COR-L47 (cell line): ENCODE measurements at places on chromosomes 1 and 21.

DNA sequence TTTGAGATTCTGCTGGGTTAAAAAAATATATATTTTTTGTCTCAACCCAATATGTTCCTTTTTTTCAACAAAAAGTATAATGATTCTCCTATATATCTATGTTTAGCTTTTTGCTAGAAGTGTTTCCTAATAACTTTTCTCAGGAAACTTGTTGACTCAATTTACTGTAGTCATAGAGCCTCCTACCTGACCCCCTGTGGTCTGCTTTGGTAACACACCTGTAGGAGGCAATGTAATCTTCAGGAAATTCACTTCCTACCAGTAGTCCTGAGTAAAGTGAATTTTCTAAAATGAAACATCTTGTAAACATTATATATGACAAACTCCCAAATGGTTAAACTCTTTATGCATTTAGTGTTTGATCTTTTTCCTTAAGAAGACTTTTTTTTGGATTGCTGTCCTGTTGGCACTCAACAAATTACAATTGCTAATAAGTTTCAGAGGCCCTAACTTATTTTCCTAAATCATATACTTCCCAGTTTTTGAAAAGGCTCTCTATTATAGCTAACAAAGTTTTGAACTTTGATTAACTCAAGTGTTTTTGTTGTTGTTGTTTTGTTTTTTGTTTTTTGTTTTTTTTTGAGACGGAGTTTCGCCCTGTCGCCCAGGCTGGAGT, 118.3 kb downstream of the OLFML2B start:
- no peak for DNase-seq

- DNase-seq, result peak; percentile 42
Measured at GRCh38 chr1:40625076-40625475, 40.4 kb downstream of the RIMS3 start.

DNA sequence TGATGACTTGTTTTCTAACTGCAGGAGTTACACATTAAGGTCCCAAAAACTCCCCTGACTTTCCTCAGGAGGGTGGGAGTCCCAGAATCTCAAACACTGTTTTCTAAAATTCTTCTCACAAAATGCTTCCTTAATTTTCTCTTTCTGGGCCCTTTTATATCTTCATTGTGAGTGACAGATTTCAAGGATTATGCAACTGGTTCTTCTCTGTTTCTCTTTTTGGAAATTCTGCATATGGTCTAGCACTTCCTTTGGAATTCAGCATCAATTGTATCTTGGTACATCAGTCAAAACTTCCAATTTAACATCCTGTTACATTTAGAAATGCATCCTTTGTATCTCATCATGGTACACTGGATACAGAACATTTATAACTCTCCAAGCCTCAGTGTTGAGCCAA, 59.7 kb downstream of the LMO4 start:
- no peak for DNase-seq

DNA sequence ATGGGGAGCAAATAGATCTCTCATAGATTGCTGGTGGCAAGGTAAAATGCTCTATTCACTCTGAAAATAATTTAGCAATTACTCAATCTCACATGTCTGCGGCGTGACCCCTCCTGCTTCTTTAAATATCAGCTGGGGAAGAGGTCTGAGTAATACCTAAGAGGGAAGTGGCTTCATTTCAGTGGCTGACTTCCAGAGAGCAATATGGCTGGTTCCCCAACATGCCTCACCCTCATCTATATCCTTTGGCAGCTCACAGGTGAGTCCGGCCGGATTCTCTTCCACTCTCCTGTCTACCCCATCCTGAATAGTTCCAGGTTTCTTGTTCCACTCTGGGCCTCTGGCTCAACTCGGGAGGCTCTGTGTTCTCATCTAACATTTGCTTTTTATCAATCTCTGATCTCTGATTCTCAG, at the start of gene SLAMF7:
Gene SLAMF7 (plus strand): TSS at position 150 of the 414 bp plus-strand sequence. CDS start 55 bp downstream, at position 205.
- DNase-seq, result no peak

DNA sequence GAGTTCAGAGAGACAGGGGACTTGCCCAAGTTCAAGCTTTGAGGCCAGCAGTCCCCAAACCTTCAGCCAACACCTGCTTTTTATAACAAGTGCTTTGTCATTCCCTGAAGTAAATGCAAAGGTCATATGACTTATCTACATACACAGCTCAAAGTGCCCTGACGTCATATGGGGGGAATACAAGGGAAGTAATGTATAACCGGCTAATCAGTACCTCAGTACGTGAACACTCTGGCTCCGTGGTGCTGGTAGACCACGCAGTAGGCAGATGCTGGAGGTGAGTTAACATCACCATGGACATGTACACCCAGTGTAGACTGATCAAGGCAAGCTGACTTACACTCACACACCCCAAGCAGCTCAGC, 60.0 kb downstream of the BACE2 start:
- DNase-seq, result no peak

DNA sequence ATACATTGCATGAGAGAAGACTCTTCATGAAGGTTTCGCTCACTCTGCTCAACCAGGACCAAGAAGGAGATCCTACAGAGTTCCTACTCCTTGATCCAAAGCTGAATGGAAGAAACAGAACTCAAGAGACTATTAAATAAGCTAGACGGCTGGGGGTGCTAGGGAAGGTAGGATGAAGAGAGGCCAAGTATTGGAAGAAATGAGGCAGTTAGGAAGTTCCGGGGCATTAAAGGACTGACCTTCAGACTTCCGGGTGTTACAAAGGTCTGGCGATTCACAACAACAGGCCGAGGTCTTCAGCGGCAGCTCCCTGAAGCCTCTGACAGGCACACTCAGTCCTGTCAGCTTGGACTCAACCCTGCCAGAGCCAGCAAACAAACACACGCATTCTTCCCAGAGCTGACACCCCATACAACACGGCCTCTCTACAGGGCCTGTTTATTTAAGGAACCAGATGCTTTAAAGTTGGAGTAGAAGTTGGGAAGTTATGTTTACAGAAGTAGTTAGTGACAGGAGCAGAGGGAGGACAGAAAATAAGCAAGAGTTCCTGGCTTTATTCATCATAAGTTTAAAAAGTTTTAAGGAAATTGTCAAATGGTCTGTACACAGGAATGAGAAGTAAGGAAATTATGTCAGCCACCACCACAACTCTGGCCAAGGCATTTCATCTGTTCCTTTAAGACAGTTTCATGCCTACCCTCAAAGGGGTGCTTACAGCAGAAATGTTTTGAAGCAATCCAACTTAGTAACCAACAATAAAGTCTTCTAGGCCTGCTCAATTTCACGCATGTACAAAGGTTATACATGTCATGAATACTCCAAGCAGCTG, 4.7 kb downstream of the SORT1 start:
- DNase-seq, result no peak

DNA sequence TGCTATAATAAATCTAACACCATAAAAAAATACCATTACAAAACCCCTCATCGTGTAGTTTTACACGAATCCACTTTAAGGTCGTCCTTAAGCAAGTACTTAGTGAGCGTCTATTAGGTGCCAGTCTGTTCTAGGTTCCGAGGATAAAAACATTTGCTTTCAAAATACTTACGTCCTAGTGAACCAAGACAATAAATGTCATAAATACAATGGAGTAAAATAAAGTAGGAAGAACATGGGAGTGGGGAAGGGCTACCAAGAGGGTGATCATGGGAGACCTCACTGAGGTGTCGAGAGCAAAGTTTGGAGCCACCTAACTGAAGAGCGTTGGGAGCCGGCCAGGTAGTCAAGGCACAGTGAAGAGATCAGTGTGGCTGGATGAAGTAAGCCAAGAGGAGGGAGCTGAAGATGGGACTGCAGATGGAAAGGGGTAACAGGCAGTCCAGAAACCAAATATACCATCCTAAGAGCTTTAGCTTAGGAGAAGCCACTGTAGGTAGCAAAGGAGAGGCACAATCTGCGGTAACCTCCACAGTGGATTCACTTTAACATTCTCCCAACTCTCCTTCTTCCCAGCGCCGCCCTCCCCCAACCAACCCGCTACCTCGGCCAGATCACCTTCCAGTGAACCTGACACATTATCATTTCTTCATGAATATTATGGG, 684 bp downstream of the LTN1 start:
- no peak for DNase-seq

DNA sequence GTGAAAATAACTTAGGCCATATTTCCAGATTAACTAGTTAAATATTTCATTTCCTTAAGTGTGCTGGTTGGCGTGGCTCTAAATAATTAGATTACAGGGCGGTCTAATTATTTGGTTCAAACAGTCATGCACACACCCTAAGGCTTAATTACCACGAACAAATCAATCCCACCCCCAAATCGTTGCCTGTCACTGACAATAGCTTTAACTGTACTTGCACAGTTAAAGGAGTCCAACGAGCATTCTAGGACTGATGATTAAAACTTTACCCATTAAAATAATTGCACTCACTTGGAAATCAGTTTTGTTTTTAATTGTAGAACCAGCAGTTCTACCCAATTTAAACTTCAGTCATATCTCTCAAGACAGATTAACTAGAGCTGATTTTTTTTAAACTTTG, 1.5 kb upstream of the POU2F1 start:
- DNase-seq, result peak; percentile 57

DNA sequence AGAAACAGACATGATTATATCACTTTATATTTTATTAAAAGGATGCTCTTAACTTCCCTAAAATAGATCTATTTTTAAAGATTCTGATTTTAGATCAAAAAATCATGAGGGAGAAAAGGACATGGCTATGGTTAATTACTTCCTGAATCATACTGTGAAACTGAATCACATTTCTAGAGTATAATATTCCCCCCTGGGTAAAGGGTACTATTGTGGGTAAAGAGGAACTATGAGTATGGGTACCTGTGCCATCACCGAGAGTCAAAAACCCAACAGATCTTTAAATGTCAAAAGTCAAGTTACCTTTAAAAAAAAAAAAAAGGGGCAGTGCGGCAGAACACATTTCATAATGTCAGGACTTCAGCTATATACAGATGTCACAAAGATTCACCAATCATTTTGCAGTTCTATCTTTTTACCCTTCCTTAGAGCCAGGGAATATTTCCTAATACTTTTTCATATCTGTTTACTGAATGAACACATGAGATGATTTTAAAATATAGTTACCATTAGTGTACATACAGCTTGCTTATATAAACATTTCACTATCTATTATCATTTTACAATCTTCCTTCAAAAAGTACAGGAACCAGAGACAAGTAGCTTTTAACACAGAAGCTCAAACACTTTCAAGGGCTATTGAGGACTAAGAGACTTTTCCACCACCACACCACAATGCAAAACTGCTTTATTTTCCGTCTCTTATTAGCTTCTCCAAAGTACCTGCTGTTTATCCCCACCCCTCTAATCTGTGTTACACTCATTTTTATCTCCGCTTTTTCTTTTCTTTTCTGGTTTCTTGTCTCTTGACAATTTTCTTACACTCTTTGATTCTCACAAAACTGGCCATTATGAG, 45.0 kb downstream of the EVI5 start:
- DNase-seq, result no peak
